ENCODE measurements at places on chromosomes 7 and 10.

GRCh38 chr10:124543971-124544370 is 82.3 kb downstream of the LHPP start:
- no peak for DNase-seq

GRCh38 chr10:114243661-114244060 is 4.6 kb downstream of the VWA2 start:
- DNase-seq: no peak

DNA sequence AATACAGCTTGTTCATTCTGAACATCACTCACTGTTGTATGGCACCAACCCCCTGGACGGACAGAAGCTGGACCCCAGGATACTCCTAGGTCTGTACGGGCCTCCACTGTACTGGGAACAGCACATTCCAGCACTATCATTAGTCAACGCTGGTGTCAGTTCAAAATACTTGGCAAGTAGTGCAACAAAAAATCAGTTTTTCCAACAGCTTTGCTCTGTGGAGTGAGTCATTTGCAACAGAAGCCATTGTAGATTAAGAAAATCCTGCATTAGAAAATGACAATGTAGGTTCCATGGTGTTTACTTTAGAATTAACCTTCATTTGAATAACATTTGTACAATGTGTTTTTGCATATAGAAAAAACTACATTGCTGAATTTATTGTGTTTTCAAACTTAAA is 266.6 kb downstream of the HDAC9 start:
- no peak for DNase-seq

GRCh38 chr7:132450188-132450587 is 126.1 kb downstream of the PLXNA4 start:
- DNase-seq: no peak

DNA sequence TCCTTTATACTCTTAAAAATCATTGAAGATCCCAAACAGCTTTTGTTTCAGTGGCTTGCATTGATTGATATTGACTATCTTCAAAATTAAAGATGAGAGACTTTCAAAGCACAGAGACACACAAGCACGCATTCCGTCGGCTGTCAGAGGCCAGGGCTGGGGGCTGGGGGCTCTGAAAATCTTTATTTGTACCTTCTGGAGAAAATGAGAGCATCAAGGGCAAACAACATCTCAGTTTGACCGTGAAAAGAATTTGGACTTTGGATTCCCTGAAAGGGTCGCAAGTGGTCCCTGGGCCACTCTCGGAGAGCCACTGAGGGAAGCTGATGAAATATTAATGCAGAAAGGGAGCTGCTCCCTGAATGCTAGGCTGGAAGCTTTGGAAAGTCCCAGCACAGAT is 96.4 kb downstream of the CHST15 start:
- DNase-seq: no peak

DNA sequence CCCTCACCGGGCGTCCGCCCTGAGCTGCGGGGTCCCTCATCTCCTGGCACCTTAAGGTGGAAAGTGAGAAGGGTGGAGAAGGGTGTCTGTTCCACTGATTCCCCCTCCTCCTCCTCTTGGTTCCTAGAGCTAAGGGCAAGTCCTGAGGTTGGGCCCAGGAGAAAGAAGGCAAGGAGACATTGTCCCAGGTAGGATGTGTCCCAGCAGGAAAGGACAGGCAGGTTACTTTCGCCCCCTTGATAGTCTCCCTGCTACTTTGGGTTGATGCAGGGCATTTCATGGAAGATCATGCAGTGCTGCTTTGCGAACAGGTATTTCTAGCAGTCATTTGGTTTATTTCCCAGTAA is 582 bp downstream of the STEAP2 start:
- DNase-seq: no peak

- no peak for DNase-seq
Observed at GRCh38 chr10:19347621-19348020, 299.0 kb downstream of the MALRD1 start.

DNA sequence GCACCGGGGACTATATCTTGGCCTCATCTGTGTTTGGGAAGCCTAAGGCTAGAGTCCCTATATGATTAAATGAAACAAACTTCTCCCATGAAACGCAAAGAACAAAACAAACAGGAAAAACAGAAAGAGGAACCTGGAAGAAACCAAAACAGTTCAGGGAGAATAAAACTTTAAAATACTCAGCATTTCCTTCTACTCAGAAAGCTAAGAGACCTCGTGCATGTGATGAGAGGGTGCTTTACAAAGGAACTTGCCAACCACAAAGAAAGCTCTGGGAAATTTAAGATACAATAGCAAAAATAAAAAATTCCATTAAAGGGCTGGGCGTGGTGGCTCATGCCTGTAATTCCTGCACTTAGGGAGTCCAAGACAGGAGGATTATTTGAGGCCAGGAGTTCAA is 6.9 kb downstream of the PILRA start:
- no peak for DNase-seq

- DNase-seq: no peak
Observed at GRCh38 chr10:117240621-117241529, at the start of gene SLC18A2. Gene SLC18A2, plus strand, starts transcription at chr10:117241114. Its CDS starts 580 bp downstream, at chr10:117241694.

DNA sequence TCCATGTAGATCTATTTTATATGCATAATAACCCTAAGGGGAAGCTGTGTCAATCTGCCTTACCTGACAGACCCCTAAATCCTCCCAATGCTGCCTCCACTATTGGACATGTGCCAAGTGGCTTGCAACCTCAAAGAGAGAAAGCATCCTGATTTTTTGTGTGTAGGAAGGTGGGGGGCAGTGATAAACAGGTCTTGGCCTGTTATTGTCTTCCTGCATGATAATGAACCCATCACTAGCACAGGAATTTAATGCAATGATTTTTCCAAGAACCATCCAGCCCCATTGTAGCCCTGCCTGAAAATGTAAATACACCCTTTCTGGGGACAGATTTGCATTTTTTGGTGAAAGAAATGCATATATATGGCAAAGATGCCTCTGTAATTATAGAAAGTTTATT is 850.2 kb downstream of the LRMDA start:
- no peak for DNase-seq

GRCh38 chr10:111600772-111601171 is 523.9 kb downstream of the ADRA2A start:
- no peak for DNase-seq

GRCh38 chr7:116232350-116232749 is 22.0 kb downstream of the TES start:
- DNase-seq: no peak

DNA sequence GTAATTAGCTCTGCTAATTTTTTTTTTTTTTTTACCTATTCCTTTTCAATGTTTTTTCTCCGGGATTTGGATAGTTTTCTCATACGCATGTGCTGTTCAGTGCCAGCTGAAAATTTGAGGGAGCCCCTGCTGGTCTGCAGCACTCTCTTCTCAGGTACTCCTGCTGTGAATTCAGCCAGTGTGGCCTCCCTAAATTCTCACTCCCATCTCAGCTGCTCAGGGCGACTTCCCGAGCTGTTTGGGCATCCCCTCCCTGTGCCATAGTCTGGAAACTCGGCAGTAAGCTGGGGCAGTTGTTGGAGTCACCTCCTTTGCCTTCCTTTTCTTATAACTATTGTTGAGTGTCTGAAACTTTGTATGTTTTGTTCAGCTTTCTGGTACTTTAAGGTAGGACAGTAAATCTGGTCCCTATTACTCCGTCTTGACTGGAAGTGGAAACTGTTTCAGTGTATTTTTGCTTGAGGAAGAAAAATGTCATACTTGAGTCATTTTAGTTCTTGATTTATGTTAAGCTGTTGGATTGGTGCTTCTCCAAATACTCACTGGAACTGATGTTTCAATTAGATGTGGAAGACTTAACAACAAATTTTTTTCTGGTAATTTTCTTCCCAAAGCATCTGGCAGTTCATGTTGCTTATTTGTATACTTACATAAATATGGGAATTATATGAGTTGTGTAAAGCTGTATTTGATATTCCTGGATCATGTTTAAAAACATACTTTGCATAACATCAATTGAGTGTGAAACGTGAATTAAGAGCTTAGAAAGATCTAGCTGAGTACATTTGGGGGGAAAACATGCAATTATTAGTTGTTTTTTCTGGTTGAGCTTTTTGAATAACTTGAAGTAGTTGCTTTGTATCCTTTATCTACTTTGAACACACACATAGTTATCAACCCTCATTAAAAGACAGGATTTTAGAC is 33.7 kb downstream of the MINPP1 start:
- no peak for DNase-seq

DNA sequence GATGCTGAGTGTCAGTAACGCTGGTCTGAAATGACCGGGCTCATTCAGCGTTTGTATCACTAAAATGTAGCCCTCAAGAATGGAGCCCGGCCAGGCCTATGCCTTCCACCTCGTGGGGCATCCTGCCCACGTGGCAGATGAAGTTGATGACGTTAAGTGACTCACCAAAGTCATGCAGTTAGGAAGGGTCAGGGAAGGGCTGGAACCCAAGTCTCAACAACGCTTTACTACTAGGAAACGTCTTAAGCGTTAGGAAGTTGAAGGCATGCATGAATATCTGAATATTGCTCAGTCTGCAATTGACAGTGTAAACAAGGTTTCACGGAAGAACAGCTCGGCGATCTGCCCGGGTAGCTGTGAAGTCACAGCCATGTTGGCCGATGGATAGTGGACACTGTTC is 14.0 kb upstream of the UBE3C start:
- no peak for DNase-seq

DNA sequence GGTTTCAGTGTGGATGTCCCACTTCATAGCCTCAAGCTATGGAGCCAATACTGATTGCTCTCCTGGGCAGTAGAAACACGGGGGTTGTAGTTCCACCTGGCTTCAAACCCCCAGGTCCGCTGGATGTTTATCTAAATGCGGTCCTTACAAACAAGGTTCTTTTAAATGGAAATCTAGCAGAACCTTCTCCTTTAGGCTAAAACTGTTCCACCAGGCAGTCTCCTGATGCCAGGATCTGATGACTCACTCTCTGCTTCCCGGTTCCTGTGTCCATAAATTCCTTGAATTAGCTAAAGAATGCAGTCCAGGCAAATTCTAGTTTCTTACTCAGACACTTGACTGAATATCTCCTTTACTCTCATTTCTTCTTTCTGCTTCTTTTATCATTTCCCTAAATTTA is 108.4 kb upstream of the FAM3C start:
- DNase-seq: no peak

DNA sequence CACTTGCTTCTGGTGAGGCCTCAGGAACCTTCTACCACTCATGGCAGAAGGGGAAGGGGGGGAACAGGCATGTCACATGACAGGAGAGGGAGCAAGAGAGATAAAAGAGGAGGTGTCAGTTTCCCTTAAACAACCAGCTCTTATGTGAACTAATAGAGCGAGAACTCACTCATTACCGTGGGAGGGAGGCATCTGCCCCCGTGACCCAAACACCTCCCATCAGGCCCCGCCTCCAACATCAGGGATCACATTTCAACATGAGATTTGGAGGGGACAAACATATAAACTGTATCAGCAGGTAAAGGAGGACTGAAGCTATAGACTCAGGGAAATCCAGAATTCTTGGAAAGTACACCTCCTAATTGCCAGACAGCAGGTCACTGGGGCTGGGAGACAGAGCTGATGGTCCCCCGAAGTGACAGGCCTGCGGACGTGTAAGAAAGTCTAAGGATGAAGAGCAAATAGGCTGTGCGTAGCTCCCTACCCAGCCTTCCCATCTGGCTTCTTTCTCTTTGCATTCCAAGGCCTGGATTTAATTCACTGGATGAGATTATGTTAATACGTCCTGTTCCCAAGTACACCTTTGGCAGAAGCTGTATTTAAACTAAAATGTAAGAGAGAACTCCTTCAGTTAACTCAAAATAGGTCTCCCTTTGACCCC is 186.7 kb upstream of the LYZL2 start:
- no peak for DNase-seq

DNA sequence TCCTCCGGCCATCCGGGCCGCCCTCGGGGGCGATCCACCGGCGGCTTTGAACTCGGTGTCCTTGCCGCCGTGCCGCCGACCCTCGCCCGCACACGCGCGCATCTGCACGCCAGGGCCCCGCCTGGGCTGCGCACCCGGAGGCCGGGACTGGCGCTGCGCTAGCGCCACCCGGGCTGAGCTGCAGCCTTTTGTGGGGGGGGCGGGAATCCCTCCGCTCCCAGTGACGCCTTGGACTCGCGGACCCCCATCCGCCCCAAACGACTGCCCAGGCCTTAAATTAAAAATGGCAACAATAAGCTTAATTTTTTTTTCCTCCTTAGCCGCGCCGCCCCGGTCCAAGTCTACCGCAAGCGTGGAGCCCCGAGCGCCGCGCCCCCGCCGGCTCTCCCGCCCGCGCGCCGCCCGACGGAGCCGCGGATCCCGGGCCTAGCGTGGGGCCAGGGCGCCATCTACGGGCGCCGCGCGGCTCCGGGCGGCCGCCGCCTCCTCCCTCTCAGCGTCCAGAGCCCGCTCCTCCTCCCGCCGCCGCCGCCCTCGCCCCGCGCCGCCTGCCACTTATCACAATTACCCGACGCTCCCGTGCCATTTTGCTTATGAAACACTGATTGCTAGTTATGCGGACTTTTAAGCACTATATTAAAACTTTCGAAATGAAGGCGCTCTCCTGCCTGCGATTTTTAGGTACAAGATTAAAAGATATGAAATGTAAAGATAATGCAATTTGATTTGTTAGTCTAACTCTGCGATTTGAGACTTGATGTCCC is 7.5 kb upstream of the EBF3 start:
- no peak for DNase-seq

GRCh38 chr7:90412458-90413184 is 9.4 kb downstream of the CLDN12 start:
- no peak for DNase-seq

GRCh38 chr7:68176974-68177373 is 1180.3 kb downstream of the TYW1 start:
- DNase-seq: no peak

DNA sequence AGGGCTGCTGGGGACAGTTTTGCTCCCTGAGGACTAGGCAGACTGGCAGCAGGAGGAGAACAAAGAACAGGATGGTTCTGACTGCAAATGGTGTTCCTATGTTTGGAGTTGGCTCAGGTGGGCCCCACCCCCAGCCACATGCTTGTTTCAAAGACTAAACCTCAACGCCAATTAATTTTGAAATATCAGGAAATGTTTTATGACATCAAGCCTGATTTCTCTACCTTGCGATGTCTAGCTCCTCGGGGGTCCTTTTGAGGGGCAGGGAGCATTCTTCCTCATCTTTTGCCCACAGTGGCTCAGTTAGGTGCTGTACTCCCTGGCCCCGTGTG is 4.1 kb upstream of the MYH16 start:
- no peak for DNase-seq

DNA sequence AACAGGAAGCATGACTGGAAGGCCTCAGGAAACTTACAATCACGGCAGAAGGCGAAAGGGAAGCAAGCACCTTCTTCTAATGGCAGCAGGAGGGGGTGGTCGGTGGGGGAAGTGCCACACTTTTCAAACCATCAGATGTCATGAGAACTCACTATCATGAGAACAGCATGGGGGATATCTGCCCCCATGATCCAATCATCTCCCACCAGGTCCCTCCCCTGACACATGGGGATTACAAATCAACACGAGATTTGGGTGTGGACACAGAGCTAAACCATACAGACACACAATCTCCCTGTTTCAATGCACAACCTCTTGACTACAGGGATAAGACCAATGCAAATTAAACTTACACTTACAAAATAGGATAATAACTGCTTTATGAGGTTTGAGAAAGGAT is 97.6 kb downstream of the SGMS1 start:
- DNase-seq: no peak

- no peak for DNase-seq
Observed at GRCh38 chr10:58641095-58641531, 128.4 kb downstream of the BICC1 start.

Data from naive thymus-derived CD4-positive, alpha-beta T cell (primary cell).